ENCODE measurements at places on chromosomes 1 and 21.

GRCh38 chr1:205792481-205792881, 17.2 kb upstream of the RAB29 start:
- no peak for DNase-seq

- DNase-seq = no peak
These were observed 4.5 kb upstream of the PLCH2 start for GRCh38 chr1:2471587-2472001.

DNA sequence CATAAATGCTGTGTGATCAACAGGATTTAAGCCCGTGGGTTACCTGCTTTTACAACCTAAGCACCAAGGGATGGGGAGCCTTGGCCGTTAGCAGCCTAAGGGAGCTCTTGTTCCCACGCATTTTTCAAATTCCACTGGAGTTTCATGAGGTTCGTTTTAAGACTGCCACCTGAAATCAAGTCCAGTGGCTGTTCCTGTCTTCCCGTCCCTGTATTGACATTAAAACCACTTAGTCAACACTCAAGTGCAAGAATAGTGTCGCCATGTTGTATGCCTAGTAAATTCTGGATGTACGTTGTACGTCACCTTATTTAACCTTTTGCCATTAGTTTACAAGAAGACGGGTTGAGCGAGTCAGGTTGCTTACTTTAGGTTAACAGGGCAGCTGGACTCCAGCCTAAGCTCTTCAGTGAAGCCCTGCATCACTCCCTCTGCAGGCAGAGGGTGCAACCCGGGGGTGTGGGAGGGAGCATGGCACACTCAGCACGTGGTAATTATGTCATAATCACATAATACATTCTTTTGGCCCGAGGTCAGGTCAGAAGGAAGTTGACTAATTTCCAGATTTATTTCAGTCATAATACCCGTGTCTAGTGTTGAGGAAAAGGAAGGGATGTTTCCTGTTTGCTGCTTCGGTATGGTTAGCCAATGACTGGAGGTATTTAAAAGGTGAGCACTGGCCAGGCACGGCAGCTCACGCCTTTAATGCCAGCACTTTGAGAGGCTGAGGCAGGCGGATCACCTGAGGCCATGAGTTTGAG, 42.5 kb downstream of the CNST start:
- DNase-seq = peak; percentile 8

DNA sequence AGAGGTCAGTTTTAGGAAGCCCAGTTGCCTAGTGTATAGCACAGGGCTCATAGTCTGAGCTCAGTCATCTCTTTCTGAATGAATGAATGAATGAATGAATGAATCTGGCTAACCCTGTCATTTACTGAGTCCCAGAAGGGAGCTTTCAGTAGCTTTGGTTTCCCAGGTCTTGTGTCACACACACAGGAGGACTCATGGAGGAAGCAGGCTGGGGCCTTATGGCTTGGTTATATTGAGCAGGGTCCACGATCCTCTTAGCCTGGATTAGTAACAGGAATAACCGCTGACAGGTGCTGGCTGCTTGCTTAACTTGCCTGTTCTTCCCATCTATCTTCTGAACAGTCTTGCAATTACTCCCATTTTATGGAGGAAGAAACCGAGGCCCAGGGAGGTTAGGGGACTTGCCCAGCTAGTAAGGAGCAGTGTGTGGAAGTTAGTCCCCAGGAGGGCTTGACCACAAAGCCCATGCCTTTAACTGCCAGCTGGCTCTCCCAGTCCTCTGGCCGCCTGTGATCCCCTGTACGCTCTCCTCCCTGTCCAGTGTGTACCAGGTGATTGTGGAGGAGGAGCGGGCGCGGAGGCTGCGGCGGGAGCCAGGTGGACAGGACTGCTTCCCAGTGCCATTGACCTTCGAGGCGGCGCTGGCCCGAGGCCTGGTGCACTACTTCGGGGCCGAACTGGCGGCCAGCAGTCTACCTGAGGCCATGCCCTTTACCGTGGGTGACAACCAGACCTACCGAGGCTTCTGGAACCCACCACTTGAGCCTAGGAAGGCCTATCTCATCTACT, 46.0 kb downstream of the PTPRU start:
- DNase-seq = no peak

- DNase-seq = no peak
These were observed 21.4 kb downstream of the TSNAX start for GRCh38 chr1:231549733-231550447.

DNA sequence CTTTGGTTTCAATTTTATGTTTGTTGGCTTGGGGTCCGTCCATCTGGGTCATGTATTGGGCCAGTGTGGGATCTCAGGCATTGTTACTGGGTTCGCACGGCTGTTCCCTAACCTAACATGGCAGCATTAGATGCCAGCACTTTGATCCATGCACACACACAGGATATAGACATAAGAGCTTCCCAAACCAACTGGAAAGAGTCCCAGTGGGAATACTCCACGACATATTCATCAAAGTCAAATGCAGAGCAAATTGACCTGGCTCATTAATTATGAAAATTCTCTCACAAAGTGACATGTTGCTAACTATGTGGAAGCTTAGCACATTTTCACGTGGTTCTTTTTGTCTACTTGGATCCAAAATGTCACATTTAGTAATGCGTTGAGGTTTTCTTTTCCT, 130.4 kb downstream of the SETD4 start:
- DNase-seq = no peak

DNA sequence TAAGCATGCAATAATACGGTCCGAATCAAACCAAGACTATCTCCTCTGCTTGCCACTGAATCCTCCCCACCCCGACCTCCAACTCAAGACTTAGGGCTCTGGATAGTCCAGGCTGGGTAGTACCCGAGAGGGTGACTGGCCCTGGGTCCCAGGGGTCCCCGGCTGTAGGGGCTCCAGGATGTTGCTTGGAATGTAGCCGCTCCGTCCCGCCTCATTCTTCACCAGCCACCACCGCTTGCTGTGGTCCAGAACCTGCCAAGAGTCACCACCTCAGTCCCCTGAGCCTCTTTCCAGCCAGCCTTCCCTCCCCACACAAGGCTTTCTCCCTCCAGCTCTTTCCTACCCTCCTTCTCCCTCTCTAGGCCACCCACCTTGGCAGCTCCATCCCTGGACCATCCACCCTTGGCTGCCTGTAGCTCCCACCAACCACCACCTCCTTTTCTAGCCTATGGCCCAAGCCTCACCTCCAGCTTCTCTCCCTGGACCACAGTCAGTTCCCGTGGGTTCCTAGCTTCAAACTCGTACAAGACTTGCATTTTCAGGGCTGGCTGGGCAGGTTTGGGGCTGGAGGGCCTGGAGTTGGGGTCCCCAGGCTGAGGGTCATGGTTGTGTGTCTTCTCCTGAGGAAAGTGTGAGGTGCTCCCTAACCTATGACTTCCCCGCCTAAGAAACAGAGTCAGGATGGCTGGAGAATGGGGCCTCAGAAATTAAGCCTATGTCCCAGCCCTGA, 10.9 kb upstream of the GSTM3 start:
- no peak for DNase-seq

- no peak for DNase-seq
These were observed 35.0 kb upstream of the ARHGAP29 start for GRCh38 chr1:94272388-94272787.
